ENCODE measurements at places on chromosomes 16 and 17.

GRCh38 chr17:75806822-75807500 is 22.4 kb downstream of the UNK start:
- DNase-seq: no peak

GRCh38 chr17:39767147-39767546 is 29.4 kb downstream of the GRB7 start:
- DNase-seq: no peak

- DNase-seq: no peak
Observed at GRCh38 chr17:43129671-43130010, 4.5 kb upstream of the BRCA1 start.

DNA sequence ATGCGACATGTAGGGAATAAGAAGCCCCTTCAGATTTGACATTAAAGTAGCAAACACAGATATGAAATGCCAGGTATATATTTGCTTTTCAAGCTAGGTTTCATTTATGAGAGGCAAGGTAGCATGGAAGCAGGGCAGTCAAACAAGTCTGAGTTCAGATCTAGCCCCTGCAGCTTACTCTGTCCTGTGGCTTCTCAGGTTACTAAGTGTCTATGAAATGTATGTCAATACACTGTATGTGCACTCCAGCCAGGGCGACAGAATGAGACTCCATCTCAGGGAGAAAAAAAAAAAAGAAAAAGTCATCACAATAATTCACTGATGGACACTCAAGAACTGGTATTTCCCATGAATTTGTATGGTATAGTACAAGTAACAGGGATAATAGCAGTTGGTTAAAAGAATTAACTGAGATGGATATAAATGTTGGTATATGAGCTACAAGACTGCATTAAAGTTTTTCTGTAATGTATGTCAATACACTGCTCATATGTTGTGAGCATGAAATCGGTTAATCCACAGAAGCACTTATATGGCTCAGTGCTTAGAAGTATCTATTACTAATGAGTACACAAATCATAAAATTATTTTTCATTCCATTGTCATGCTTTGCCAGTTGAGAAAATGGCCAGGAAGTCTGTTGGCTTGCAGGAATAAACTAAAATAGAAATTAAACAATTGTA is 2.9 kb upstream of the WSB1 start:
- peak; percentile 26 for DNase-seq

DNA sequence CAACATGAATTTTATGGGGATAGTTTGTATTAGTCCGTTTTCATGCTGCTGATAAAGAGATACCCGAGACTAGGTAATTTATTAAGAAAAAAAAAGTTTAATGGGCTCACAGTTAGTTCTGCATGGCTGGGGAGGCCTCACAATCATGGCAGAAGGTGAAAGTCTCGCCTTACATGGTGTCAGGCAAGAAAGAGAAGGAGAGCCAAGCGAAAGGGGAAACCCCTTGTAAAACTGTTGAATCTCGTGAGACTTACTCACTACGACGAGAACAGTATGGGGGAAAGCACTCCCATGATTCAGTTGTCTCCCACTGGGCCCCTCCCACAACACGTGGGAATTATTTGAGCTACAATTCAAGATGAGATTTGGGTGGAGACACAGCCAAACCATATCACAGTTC is 181.5 kb downstream of the PRKCA start:
- no peak for DNase-seq

DNA sequence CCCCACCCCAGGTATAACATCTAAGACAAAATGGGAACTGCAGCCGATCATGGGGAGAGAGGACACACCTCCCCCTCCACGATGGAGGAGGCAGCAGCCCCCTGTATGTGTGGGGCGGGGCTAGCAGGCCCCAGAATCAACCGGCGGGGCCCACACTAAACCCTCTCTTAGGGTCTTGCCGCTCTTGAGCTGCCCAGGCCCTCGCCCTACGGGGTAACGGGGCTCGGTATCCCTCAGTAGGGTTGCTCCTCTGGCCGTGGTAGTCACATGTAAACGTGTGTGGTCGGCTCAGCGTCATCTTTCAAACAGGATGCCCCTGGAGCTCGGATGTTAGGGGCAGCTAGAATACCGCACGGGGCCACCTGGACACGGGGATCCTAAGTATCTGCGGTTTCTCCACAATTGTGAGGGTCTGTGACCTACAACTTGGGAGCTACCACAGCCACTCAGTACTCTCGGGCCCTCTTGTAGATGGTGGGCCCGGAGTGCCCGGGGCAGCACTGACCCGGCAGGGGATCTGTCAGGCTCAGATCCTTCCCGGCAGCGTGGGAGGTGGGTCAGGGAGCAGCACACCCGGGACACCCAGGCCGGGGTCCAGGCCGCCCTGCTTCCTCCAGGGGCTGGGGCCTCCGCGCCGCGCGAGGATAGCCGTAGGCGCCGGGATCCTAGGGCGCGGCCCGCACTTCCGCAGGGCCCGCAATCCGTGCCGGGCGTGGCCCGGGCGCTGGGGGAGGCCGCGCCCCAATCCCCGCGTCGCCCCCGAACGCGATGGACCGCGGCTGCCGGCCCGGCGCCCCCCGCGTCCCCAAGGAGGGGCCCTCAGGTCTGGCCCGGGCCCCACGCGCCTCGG is 781 bp downstream of the ARHGDIA start:
- DNase-seq: no peak

- DNase-seq: no peak
Observed at GRCh38 chr16:69443927-69444631, 19.7 kb downstream of the CYB5B start.

GRCh38 chr17:40936976-40937375 is 470 bp downstream of the KRT23 start:
- no peak for DNase-seq

DNA sequence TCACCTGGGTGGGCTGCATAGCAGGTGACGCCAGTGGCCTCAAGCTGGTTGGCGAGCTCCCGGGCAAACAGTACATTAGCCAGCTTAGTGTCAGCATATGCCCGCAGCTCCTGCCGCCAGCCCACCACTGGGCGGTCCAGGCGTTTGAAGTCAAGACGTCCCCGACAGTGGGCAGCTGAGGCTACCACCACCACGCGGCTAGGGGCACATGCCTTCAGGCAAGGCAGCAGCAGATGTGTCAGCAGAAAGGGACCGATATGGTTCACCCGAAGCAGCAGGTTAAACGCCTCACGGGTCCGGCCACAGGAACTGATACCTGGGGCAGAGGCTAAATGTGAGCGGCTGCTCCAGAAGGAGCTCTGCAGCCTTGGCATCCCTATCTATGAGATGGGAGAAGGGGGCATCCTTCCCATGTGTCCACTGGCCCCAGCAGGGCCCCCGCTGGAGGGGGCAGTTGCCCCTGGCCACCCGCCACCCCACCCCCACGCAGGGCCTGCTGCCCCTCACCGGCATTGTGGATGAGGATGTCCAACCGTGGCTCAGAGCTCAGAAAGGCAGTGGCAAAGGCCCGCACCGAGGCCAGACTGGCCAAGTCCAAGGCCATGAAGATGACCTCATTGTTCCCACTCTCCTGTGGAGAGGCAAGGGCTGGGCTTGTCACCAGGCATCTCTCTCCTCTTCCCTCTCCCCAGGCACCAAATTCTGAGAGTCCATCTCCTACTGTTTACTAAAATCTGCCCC is 1.7 kb downstream of the DHRS13 start:
- no peak for DNase-seq

GRCh38 chr16:86044241-86044671 is 145.3 kb downstream of the IRF8 start:
- DNase-seq: no peak

DNA sequence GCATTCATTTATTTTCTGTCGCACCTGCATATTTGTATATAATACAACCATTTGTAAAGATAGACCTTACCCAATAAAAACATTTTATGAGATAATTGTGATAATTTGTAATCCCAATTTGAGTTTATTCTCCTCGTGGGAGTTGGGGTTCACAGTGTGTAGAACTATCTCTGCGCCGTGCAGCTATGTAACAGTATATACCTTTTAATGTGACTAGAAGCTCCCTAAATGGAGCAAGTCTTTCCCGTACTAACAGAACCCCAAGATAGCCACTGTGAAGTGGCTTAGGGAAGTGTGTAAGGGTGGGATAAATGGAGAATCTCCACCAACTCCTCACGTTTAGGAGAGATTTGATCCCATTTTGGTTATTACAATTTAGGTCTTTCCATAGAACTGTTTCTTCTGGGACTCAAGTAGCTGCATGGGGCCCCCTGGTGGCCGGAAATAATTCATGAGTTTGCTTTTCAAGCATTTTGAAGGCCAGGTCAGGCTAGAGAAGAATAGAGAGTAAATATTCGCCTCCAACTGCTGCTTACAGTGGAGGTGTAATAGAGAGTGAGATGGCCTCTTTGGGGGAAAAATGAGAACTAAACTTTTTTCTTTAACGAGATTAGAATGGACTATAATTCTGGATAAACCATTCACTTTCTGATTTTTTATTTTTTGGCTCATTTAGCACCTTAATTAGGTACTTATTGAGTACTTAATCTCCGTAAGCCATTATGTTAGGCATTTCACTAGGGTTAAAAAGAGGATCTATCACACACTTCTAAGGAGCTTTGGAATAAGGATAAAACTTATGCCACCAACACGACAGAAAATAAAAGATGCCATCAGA is 4.5 kb downstream of the TMEM100 start:
- DNase-seq: peak; percentile 36

GRCh38 chr17:49359990-49360795 is 1.9 kb downstream of the ZNF652 start:
- peak; percentile 12 for DNase-seq

GRCh38 chr16:28179354-28179753 is 32.4 kb downstream of the XPO6 start:
- no peak for DNase-seq

DNA sequence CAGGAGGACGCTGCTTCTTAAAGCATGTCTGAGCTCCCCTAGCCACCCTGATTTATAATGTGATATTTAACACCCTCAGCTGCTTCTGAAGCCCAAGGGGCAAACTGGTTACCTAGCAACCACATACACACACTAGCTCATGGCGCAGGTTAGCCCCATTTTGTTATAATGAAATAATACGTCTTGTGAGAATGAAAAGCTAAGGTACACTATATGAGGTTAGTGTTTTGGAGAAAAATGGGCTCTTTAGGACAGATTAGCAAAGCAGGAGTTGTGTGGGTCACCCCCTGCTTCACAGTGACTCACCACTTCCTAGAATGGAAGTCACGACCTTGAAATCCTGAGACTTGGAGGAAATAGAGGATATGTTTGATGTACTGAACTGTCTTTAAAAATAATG is 404.8 kb upstream of the HSBP1 start:
- no peak for DNase-seq

GRCh38 chr16:77974883-77975282 is 47.5 kb upstream of the CLEC3A start:
- DNase-seq: peak; percentile 16

DNA sequence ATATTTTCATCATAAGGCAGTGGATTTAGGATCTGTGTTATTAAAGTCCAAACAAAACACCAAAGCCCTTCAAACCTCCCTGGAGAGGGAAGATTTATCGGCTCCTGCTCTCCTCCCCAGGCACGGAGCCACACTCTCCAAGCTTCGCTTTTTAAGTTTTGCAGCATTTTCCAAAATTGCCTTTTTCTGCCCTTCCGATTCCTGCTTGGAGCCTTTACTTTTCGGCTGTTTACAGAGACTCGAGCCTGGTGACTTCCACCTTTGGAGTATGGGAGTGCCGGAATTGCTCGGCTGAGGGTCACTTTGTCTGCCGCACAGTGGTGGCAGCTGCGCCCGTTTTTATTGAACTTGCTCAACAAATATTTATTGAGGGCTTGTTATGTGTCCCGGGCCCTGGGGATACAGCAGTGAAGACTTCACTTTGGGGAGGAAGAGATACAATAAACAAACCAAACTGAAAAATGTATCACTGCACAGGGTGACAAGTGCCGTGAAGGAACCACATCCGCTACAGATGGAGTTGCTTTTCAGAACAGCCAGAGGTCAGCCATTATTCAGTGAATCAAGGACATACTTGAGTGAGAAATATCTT is 185.5 kb downstream of the NTN1 start:
- DNase-seq: peak; percentile 63

- no peak for DNase-seq
Observed at GRCh38 chr16:1997494-1998359, 8.0 kb downstream of the SYNGR3 start.

GRCh38 chr16:89847051-89847939 is 19.0 kb downstream of the SPIRE2 start:
- DNase-seq: peak; percentile 67

DNA sequence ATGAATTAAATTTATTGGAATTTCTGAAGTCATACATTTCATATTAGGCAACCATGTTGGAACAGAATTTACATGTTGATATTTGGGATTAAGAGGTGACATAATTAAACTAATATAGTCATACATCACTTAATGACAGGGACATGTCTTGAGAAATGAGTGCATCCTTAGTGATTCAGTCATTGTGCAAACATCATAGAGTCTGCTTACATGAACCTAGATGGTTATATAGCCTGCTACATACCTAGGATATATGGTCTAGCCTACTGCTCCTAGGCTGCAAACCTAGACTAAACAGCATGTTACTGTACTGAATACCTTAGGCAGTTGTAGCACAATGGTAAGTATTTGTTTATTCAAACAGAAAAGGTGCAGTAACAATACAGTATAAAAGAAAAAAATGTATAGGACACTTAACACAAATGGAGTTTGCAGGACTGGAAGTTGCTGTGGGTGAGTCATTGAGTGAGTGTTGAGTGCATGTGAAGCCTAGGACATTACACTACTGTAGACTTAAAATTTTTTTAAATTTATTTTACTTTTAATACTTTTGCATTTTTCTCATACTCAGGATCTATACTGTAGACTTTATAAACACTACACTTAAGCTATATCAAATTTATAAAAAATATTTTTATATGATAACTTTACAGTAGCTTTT is 85.6 kb downstream of the OMG start:
- no peak for DNase-seq

DNA sequence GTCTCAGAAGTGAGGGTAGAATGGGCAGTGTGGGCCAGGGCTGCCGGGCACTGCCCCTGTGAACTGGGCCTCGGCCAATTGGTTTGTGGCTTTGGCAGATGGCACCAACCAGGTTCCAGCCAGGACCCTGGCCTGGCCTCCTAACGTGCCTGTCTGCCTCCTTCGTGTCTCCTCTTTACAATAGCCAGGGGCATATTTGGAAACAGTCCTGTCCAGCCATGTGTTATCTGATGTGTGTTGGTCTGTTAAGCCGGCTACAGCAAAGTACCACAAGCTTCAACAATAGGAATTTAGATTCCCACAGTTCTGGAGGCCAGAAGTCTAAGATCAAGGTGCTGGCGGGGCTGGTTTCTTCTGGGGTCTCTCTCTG is 14.6 kb downstream of the CRISPLD2 start:
- no peak for DNase-seq

DNA sequence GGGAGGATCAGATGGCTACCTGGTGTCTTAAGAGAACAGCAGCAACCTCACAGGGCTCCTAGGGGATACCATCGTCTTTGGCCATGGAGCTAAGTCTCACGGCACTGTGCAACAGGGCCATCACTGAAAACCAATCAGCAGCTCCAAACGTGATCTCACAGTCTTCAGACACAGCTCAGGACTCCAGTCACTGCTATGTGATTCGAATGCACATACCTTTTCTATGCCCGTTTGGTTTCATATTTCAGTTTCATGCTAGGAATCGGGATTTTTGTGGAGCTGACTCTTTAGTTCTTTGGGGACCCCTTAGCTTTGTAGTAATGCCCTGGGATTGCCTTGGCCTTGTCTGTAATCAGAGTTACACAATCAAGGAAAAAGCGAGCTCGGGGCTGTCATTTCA is 162.8 kb upstream of the CDH11 start:
- DNase-seq: no peak

GRCh38 chr17:32523017-32523680 is 36.4 kb downstream of the CDK5R1 start:
- DNase-seq: no peak

- no peak for DNase-seq
Observed at GRCh38 chr17:40431231-40431602, 12.0 kb upstream of the IGFBP4 start.

Data from NCI-H146 (cell line).